Pancreas (tissue), 10 donors: ENCODE measurements at places on chromosomes 7 and 10. TPM values are rescaled to one million over a fixed set of nuclear protein-coding genes. Genes with fewer than 3 reads are reported as not detected.

DNA sequence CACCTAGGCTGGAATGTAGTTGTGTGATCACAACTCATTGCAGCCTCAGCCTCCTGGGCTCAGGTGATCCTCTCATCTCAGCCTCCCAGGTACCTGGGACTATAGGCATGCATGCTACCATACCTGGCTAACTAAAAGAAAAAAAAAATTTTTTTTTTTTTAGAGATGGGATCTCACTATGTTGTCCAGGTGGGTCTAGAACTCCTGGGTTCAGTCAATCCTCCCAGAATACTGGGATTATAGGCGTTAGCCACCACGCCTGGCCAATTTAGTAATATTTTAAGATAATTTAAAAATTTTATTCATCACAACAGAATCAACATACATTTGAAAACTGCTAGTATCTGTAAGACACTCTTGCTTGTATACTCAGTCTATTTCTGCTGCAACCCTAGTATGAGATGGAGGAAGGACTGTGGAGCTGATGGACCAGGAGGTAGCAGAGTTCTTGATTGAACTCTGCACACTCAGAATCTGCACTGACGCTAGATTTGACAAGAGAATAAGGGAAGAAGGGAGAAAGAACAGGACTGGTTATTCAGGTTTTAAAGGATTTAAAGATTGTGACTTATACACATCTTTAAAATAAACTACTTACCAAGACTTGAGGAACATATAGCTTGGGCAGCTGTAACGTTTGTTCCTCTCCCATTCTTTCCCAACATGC is 57.6 kb downstream of the VCL start:
- DNase-seq, result no peak

- no peak for DNase-seq
Measured at GRCh38 chr10:8663131-8663530, 608.6 kb downstream of the GATA3 start.

The ADAM12 gene
- 0.05 TPM for polyA plus RNA-seq

The OSBPL3 gene
- 4.7 TPM for polyA plus RNA-seq

GRCh38 chr10:4431114-4431863 is 394.7 kb upstream of the AKR1E2 start:
- DNase-seq, result no peak

The NME8 gene
- polyA plus RNA-seq, result not detected

The MAGI2 gene
- 1.6 TPM for polyA plus RNA-seq

DNA sequence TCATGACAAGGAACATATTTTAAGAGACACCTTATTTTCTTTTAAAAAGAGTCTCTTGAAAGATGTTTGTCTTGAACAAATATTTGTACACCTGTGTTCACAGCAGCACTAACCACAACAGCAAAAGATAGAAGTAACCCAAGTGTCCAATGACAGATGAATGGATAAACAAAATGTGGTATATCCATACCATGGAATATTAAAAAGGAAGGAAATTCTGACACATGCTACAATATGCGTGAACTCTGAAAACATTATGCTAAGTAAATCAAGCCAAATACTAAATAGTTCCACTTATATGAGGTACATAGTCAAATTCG is 17.8 kb downstream of the SGMS1 start:
- DNase-seq, result no peak

DNA sequence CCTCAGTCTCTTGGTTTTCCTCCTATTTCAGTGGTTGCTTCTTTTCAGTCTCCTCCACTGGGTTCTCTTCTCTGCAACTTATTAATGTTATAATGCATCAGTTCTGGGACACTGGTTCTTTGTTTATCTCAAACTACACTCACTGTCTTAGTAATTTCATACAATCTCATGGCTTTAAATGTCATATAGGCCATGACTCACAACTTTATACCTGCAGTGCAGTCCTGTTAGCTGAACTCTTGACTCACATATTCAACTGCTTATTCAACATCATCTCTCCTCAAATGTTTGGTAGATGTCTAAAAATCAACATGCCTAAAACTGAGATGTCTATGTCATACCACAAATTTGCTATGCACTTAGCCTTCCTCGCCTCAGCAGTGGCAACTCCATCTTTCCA is 101.2 kb upstream of the PALS2 start:
- DNase-seq, result no peak

- DNase-seq, result no peak
Measured at GRCh38 chr10:87740254-87740655, 77.8 kb downstream of the ATAD1 start.

DNA sequence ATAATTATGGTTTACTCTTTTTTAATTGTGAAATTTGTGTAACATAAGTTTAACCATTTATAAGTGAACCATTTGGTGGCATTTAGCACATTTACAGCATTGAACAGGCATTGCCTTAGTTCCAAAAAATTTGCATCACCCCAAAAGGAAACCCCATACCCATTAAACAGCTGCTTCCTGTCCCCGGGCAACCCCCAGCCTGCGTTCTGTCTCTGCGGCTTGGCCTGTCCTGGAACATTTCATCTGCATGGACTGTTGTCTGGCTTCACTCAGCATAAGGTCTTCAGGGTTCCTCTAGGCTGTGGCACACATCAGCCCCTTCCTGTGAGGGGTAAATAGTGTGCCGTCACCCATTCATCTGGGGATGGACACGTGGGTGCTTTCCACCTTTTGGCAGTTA is 6.9 kb downstream of the RET start:
- DNase-seq, result no peak
